Stimulated activated CD4-positive, alpha-beta T cell treated with anti-CD3 and anti-CD28 coated beads, Interleukin-1b, Interleukin-23, amount 100 ng/mL, for 24 hours (primary cell): ENCODE measurements at places on chromosomes 5 and 9.

DNA sequence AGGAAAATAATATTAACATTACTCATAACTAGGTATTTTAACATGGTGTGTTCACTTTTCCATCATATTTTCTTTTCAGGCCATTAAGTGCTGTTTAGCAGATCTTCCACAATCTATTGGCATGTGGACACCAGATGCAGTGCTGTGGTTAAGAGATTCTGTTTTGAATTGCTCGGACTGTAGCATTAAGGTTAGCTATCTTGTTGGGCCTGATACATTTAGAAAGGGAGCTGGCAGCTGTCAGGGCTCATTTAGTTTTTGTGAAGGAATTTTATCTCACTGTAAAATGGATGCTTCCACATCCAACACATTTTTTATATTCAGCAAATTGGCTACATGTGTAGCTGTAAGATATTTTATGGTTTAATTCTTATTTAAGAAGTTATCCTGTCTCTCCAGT is 20.7 kb upstream of the TMOD1 start:
- no peak for DNase-seq

GRCh38 chr5:153714798-153715197 is 224.3 kb downstream of the GRIA1 start:
- DNase-seq, result no peak

DNA sequence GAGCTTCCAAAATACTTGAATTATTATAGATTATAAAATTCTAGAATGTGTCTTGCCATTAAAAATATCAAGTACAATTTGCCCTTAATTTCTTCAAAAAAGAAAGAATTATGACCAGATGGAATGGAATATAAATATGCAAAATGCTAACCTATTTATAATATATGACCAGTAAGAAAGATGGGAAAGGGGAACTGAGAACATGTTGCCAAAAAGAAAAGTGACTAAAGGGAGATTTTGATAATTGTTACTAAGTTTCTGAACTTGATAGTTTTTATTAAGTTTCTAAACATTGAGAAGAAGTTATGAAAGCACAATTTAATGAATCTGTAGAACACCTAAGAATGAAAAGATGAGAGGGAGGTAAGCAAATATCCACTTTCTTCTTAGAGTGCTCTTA is 188.4 kb upstream of the NR4A3 start:
- no peak for DNase-seq

DNA sequence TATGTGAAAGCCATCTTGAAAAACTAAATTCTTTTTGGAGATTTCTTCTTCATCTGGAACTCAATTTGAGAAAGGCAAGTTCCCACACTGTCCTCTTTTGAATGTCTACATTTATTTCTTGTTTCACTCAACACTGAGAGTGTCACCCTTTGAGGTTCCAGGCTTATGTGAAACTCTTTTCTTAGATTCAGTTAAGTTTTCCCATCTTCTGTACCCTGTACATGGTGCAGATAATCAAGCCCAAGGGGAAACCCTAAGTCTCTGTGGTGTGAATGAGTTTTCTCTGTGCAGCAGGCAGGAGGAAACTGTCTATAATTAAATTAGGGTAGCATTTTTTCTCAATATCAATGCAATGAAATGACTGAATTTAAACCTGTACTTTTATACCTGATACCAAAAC is 72.3 kb upstream of the PRLR start:
- no peak for DNase-seq

DNA sequence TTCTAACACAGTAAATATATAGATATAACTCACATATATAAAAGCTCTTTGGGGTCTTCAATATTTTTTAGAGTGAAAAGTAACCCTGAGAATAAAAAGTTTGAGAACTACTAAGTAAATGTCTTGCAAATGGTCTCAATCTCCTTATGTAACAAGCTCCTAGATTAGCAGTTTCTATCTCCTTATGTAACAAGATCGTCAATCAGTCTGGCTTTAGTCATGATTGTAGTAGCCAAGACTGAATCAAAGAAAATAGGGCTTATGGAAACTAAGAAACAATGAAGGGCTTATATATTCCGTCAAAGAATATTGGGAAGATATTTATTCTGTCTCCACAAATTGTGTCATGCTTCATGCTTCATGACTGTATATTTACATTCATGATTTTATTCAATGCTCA is 22.4 kb upstream of the FREM1 start:
- no peak for DNase-seq

- no peak for DNase-seq
Observed at GRCh38 chr5:74538206-74538661, 102.3 kb downstream of the ENC1 start.

DNA sequence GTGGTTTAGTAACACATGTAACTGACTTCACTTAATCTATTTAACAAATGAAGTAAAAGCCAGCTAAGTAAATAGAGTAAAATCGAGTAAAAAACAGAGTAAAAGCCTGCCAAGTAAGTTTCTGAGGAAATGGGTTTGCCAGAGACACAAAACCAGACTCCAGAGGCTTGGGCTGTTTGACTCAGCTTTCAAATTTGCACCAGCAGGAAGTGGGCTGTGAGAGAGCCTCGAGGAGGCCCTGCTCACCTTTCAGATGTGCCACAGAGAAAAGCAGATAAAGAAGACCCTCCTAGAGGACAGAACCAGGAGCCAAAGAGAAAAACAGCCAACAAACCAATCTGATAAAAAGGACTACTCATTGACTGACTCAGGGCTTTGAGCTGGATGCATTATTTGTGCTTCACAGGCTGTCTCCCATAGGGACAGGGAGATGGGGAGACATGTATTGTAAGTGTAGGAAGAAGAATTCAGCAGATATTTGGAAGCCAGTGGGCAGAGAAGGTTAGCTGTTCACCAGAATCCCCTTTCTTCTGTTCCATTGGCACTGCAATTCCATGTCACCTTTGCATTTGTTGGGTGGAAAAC is 14.4 kb upstream of the AMACR start:
- no peak for DNase-seq

DNA sequence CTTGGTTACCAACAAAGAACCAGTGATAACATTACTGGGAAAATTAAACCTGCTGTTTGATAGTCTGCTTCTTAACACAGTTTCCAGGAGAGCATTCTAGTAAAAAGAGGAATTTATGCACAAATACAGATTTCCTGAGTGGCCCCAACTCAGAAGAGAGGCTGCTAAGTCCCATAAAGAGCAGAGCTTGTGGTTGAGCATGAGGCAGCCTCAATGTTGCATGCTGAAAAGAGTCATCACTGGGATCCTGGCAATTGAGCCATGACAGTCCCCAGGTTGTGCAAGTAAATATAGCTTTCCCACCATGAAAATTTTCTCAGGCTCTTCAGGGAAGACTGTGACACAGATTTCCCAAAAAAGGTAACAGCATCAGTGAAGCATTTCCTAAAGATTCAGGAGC is 47.5 kb upstream of the ADRB2 start:
- DNase-seq, result no peak

- DNase-seq, result no peak
Observed at GRCh38 chr5:167030500-167031120, 1260.8 kb upstream of the WWC1 start.

DNA sequence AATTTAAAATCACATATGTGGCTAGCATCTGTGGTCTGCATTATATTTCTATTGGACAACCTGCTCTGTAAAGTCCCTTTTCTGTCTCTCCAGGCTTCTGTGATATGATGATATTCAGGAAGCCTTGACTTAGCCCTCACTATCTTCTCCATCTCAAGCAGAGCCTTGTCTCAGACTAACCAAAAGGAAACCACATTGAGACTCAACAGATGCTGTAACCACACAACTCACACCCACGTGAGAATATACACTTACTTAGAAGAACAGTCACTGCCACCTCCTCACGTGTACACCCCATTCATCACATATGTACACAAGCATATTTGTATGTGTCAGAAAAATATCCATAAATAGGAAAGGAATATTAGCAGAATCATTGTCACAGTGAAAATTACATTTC is 33.6 kb downstream of the HTR4 start:
- no peak for DNase-seq
